ENCODE measurements at places on chromosomes 1 and 21.

GRCh38 chr21:35256468-35256988 lies 207.4 kb upstream of the RUNX1 start:
- no peak for DNase-seq

- no peak for DNase-seq
Observed at GRCh38 chr1:246114369-246114768, 392.7 kb downstream of the SMYD3 start.

GRCh38 chr1:147273409-147274336 lies 31.2 kb downstream of the CHD1L start:
- peak; percentile 36 for DNase-seq

DNA sequence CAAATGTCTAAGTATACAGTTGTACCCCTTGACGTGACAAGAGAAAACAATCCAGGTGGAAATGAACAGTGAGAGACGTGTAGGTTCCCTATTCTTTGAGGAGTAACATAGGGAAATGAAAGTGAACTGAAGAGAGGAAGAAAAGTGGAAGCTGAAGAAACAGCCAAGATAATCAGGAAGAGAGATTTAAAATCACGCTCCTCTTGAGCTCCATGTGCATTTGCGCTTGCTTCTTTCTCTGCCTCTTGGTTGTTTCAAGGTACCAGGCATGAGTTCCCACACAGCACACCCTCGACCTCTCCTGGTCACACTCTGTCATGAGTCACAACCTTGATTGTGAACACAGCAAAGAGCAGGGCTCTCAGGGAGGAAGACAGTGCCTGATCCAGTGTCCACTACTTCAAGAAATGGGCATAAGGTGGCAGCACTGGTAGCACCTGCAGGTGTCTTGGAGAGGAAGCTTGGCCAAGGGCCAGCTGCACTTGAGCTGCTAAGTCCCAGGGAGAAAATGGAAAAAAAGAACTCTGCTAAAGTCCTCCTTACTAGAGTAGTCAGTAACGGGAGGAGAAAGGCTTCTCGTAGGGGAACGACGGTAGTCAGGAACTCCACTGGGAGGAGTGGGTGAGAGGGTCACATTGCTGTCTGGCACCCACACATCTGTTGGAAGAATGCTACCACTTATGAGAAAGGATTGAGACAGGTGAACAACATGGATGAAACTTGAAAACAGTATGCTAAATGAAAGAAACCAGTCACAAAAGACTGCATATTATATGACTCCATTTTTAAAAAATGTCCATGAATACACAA lies 18.3 kb upstream of the ARID1A start:
- DNase-seq, result peak; percentile 54

- no peak for DNase-seq
Observed at GRCh38 chr1:112868191-112868590, 87.8 kb downstream of the SLC16A1 start.

- no peak for DNase-seq
Observed at GRCh38 chr1:82330330-82330729, 529.6 kb downstream of the ADGRL2 start.

DNA sequence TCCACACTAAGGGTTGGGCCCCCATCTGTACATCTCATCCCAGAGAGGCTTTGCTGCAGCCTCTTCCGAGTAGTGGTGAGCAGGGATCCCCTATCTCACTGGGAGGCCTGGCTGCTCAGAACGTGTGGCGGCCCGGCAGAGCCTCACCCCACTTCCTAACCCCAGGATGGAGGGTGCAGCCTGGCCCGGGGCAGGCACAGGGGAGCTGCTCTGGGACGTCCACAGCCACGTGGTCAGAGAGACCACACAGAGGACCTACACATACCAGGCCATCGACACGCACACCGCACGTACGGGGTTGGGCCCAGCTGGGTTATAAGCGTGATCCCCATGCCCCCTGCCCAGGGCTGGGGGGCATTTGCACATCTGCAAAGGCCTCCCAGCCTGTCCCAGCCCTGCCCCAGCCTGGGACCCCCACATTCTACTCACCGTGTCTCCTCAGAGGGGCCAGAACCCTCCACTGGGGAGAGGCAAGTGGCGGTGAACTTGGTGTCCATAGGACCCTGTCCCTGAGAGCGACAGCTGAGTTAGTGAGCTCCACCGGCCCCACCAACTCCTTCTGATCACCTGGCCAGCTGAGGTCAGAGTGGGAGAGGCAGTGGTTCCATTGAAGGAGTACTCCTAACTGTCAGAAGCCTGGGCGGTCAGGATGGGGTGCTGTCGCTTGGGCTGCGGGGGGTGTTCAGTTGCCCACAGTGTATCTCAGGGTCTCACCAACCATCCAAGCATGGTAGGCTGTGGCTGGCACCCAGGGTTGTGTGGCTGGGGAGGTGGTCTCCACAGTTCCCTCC lies 41.2 kb downstream of the TRIM11 start:
- no peak for DNase-seq

- no peak for DNase-seq
Observed at GRCh38 chr1:116335850-116336624, 37.0 kb upstream of the ATP1A1 start.

DNA sequence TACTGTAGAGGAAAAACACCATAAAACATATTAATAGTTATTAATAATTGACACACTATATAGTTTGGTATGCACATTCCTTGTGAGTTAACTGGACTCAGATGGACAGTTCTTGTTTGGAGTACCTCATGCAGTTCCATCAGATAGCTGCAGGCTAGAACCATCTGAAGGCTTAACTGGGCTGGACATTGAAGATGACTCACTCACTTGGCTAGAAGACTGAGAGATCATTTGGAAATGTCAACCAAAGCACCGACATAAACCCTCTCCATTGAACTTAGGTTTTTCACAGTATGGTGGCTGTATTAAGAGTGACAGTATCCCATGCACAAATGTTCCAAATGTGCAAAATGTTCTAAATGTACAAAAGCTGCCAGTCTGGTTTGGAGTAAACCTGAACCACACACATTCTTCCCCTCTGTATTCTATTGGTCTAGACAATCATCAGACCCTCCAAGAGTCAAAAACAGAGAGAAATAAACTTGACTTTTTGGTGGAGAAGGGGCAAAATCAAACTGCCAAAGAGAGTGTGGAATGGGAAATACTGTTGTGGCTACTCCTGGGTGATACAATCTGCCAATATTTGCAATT lies 708.4 kb downstream of the KCNT2 start:
- DNase-seq, result no peak

GRCh38 chr1:54764922-54765561 lies 719 bp upstream of the PARS2 start:
- no peak for DNase-seq

DNA sequence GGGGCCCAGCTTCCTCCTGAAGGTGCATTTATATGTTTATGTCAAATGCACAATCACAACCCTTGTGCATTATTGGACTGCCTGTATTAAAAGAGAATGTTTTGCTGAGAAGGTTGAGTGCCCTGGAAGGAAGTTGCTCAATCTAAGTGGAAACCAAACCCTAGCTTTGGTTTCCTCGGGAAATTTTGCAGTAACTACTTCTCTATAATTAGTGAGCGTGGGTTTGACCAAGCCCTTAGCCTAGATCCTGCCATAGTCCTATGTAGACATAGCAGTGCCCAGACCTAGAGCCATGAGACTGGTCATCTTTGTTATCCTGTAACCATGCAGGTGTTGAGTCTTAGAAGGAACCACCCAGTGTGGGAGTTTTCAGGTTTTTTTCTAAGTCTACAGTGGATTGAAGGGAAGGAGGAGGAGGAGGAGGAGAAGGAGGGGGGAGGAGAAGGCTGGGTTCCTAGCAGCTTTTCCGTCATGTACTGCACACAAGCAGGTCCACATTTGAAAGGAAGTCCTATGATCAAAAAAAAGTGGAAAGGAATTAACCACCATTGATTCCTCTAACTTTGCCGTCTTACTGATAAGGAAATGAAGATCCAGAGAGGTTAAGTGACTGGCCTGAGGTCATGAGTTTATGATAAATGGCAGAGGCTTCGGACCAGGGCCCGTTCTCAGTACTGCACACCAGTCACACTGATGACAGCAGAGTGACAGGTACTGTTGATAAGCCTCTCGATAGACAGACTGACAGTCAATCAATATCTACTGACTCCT lies 72.2 kb upstream of the LYST start:
- DNase-seq, result no peak

GRCh38 chr21:32994305-32994704 lies 31.4 kb upstream of the OLIG2 start:
- DNase-seq, result no peak

- no peak for DNase-seq
Observed at GRCh38 chr1:153393926-153394325, 3.1 kb upstream of the S100A8 start.

GRCh38 chr1:212754193-212754592 lies 37.4 kb downstream of the NSL1 start:
- peak; percentile 23 for DNase-seq

DNA sequence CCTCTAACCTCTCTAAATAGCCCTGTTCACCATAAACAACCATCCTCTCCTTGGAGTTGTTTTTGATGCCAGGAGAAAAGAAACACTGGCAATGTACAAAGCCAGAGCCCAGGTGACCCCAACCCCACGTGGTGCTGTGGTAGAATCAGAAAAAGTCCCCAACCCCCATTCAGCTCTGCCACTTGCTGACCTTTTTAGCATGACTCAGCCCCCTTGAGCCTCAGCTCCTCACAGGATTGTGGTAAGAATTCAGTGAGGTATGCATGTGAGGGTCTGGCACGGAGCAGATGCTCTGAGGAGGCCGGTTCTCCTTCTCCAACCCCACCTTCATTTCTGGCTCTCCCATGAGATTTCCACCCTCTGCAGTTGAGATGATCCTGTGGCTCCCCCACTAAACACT lies 11.1 kb upstream of the CHI3L1 start:
- DNase-seq, result no peak

DNA sequence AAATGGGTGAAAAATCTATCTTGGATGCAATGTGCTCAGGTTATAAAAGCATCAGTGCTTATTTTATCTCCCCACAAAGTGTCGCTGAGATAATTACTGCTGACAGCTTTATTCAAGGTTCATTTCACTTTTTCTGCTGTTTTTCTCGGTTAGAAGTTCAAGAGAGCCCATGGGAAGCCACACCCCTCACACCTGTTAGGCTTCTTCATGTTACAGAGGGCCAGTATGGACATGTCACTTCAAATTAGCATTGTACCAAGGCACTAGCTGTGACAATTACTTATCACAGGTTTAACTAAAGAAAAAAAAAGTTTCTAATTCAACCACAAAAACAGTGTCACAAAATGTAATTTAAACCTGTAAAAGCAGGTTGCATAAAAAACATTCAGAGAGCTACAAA lies 187.3 kb upstream of the DMRTA2 start:
- DNase-seq, result no peak

DNA sequence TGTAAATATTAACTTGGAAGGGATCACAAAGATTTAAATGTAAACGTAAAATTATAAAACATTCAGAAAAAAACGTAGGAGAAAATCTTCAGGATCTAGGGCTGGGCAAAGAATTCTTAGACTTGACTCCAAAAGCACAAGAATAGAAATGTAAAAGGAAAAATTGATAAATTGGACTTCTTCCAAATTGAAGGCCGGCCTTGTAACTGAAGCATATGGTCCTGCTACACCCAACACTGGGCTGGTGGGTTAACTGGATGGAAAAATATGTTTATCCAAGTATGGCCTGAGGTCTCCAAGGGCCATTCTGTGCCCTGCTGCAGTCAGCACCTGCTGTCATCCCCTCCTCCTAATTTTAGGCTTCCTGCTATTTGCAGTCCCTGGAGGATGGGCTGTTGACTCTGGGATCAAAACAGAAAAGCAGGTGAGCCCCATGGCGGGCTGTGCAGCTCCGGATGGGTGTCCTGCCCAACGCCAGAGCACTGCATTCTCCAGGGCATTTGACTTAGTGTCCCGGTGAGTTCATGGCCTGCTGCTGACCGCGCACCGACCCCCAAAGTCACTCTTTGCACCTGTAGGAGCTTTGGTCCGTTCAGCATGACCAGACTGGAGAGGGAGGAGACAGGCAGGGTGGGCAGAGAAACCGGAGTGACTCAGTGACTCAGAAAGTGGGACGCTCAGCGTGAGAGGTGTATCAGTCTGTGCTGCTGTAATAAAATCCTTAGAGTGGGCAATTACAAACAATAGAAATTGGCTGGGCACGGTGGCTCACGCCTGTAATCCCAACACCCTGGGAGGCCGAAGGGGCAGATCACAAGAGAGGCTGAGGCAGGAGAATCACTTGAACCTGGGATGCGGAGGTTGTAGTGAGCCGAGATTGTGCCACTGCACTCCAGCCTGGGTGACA lies 6.1 kb upstream of the AIRE start:
- no peak for DNase-seq

GRCh38 chr1:67735806-67736627 lies 51.0 kb downstream of the GADD45A start:
- DNase-seq, result no peak

DNA sequence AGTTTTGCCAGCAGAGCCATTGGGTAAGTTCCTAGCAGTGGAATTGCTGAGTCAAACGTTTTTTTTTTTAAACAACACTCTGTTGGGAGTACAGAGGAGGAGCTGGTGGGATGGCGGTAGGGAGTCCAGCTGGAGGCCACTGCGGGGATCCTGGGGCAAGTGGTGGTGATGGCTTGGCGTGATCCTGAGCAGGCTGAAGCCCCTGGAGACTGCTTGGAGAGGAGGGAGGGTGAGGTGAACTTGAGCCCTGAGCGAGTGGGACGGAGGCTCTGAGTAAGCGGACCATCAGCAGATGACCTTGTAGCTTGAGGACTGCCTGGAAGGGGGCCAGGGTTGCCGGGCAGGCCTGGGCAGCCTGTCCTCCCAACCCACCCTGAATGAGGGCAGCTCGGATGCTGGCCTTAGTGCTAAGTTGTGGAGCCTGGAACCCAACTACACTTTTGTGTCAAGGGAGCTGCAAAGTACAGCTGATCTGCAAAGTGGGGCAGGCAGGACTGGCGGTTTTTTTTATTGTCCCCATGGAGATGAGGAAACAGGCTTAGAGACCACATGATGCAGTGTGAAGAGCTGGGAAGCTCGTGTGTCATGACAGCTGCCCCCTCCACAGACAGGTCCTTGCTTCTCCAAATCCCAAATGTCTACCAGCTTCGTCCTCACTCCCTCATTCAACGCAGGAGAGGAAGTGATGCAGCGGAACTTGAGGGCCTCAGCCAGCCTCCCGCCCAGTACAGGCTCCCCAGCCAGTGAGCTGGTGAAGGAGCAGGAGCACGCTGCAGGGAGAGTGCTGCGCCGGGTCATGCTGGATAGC lies 20.2 kb downstream of the MRPL37 start:
- no peak for DNase-seq

DNA sequence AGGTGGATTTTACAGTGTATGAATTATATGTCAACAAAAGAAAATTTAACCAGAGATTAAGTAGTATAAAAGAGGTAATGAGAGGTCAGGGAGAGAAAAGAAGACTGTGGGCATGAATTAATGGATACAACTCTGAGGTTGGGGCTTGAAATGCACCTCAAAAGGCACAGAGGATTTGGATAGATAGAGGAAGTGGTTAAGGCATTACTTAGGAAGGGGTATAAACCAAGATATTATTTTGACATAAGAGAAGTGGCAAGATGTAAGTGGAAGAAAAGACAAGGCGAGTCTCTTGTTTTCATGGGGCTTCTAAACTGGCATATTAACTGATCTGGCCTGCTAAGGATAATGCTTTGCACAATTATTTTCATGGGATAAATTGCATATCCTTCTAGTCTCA lies 34.1 kb downstream of the RAP1A start:
- DNase-seq, result no peak

All from naive thymus-derived CD8-positive, alpha-beta T cell (primary cell).